ENCODE measurements at places on chromosomes 3 and 15.

- DNase-seq, result no peak
These were observed 790 bp upstream of the SRGAP3 start for GRCh38 chr3:9250236-9250635.

DNA sequence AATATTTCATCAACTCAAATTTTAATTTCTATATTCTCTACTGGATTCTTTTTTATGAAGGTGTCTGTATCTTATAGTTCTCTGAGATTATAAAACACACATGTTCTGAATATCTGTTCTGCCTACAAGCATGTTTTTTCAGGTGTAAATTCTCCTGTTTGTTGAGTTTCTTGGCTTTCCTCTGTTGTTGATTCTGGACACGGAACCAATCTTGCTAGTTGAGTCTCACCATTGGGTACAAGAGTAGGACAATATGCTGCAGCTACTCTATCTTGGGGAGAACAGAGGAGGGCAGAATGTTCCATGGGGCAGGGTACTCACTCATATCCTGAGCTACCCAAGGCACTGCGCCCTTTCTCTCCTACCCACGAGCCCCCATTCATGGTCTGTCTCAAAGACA lies 104.9 kb downstream of the GREM1 start:
- DNase-seq, result no peak

DNA sequence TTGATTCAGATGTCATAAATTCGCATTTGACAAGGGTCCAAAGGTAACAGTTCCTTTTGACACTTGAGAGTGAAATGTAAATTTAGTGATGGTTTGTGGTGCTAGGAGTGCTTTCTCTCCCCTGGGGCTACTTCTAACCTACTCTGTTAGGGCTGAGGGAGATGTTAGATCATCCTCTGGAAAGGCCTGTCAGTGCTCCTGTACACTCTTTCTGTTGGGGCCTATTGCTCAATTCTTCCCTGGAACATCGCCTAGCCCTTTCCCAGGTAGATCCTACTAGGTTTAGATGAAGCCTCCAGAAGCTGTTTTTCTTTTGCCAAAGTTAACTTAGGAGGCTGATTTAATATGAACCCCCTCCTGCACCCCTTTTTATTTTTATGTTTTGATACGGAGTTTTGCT lies 1.4 kb downstream of the PCCB start:
- DNase-seq, result peak; percentile 63

DNA sequence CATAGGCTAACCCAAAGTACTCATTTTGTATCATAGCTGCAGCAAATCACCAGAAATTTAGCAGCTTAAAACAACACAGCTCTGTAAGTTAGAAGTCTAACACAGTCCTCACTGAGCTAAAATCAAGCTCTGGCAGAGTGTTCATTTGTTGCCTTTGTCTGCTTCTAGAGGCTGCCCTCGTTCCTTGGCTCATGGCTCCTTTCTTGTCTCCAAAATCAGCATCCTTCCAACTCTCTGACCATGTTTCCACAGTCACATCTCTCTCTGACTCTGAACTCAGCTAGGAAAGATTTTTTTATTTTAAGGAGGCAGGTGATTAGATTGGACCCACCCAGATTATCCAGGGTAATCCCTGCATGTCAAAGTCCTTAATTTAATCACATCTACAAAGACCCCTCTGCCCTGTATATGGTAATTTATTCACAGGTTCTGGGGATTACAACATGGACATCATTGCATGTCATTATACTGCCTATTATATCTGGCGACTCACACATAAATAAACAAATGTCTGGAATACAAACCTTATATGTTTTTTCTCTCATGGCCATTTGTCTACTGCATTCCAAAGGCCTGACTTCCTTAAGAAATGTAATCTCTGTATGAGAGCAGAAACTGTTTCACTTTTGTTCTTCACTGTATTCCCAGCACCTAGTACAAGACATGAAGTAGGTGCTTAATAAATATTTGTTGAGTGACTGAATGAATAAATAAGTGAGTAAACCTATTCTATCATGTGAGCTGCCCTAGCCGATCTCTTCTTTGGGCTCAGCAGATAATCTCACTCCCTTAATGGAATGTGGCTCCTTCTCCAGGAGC lies 15.1 kb upstream of the UACA start:
- DNase-seq, result peak; percentile 77

DNA sequence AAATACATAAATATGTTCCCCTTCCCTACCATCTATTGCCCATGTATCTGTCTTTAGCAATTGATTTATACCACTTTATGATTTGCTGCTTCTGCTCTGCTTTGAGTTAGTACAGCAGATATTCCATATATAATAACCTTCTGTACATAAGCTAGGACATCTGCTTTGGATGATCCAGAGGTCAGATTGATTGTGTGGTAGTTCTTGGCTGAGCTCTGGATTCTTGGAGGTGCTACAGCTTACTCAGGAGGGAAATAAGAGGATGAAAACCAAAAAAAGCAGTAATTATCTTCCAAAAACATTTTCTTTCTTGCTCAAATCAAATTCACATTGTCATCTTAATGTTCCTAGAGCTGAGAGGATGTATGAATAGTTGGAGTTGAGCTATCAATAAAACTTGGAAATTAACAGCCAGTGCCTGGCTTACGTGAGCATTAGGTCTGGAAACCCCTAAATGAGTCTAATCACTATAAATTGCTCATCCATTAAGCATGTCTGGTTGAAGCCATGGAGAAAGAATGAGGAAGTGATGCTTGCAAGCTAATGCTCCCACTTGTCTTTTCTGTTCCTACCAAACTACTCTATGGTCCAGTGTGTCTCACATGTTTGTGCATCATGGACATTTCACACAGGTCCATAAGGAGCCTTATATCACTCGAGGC lies 36.3 kb upstream of the TMEM42 start:
- DNase-seq, result peak; percentile 87

DNA sequence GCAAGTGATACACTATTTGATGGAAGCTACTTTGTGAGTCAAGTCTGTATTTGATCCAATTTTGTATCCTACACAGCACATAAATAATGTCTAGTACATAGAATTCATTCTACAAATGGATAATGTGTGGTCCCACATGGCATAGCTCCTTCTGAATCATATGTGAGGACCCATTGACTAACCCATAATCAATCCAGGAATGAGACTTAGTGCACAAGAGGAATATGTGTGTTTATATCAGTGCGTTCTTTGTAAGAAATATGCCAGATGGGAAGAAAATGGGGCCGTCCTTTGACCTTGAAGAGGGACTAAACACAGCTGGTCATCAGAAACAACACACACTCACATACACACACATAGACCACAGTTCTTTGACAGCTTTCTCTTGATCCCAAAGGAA lies 282.7 kb upstream of the SEMA6D start:
- DNase-seq, result no peak

GRCh38 chr3:156803952-156804741 lies 22.0 kb upstream of the LEKR1 start:
- DNase-seq, result no peak

- DNase-seq, result peak; percentile 29
These were observed 6.5 kb downstream of the PSMD2 start for GRCh38 chr3:184305577-184305976.

- DNase-seq, result no peak
These were observed 119.4 kb upstream of the ARPP21 start for GRCh38 chr3:35519936-35520335.

DNA sequence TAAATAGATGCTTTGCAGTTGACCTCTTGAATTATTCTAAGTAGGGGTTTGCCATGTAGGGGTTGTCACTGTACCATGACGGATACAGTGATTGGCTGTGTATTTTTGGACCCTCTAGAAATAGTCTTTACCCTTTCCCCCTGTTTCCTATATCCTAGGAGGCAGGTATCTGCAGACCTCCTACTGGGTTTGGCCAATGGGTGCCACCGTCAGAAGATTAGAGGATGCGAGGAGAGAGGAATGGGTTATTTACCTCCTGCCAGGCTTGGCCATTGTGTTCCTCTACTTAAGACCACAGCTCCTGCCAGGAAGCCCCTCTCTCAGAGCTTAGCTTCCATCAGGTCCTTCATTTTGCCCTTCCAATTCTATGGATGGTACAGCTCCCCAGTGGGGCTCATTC lies 40.2 kb upstream of the CLRN1 start:
- no peak for DNase-seq

DNA sequence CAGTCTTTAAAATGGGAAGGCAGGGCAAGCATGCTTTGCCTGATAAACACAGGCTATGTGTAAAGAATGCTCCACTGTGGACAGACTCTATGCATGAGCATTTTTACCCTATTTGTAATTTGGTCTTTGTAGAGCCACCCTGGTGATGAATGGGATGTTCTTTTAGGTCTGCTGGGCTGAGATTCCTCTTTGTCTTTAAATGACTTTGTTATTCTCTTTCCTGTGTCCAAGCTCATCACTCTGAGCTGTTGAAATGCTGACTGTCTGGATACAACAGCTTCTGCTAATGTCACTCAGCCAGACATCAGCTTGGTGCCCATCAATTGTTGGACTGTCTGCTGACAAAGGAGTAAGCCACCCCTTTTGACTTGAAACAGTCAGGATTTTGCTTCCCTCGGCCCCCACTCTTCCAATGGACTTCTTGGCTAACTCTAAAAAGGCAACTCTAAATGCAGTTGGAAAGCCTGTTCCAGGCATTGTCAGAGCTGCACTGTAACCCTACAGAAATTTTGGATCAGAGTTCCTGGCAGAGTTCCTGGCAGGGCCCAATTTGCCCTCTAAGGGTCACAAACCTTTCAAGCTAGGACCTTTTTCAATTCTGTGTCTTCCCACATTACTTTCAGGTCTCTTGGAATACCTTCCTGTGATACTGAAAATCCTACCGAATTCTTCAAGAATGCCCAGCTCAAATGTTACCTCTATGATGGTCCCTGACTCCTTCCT lies 40.5 kb upstream of the EIF1B start:
- DNase-seq, result no peak

DNA sequence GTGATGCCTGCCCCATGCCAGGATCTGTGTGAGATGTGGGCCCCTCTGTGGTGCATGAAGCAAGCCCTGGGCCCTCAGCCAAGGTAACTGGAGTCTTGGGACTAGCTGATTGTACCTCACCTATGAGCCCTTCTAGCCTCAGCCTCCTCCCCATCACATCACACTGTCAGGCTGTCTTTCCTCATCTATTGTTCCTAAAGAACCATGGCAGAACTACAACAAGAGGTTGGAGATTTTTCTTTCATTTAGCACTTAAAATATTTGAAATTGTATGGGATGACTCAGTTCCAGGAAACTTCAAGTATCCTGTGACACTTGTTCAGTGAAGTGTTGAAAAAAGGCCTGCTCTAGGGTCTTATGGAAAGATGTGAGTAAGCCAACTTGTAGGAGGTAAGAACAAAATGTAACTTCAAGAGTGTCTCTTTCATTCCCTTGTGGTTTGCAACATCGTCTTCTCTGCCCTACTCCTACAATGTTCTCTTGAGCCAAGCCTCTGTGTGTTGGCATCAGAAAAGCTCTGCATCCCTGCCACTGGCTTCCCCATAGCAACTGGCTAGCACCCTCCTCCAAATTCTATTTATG lies 58.7 kb upstream of the TIPARP start:
- peak; percentile 51 for DNase-seq

GRCh38 chr3:187211532-187212195 lies 14.4 kb downstream of the RTP1 start:
- DNase-seq, result peak; percentile 65

DNA sequence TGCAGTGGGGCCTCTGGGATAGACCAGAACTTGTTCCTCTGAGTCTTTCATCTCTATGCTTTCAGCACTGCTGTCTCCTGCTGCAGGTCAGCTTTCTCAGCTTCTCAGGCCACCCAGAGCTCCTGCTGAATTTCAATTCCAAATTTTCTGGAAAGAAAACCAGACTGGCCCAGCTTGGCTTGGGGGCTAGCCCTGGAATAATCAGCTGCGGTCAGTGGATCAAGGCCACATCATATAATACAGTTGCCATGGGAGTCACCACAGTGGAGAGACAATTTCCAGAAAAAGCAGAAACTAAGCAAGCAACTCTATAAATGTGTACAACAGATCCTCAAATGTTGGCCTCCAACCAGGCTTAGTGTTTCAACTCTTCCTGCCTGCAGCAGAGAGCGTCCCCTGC lies 91.1 kb upstream of the SLC24A5 start:
- no peak for DNase-seq

GRCh38 chr15:84961114-84961452 lies 20.6 kb upstream of the PDE8A start:
- DNase-seq, result peak; percentile 66

- no peak for DNase-seq
These were observed 9.5 kb upstream of the FSTL1 start for GRCh38 chr3:120460181-120460790.

DNA sequence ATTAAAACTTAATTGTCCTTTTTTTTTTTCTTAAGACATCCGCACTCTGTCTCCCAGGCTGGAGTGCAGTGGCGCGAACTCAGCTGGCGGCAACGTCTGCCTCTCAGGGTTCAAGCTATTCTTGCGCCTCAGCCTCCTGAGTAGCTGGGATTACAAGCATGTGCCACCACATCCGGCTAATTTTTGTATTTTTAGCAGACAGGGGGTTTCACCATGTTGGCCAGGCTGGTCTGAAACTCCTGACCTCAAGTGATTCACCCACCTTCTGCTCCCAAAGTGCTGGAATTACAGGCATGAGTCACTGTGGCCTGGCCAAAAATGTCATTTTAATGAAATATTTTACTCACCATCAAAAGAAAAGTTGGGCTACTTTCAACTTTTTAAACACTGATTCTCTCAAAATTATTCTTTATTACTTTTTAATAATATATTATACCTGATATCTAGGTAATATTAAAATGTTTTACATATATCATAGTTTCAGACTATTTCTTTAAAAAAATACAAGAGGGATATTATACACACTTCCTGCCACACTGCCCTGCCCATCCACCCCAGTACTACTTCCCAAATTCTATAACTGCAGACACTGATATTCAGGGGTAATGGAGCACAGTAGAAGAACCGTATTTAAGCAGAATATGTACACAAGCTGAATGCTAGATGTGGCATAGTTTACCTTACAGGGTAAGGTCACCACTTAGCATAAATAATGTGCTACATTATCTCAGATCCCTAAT lies 723.9 kb upstream of the ZNF385D start:
- no peak for DNase-seq

DNA sequence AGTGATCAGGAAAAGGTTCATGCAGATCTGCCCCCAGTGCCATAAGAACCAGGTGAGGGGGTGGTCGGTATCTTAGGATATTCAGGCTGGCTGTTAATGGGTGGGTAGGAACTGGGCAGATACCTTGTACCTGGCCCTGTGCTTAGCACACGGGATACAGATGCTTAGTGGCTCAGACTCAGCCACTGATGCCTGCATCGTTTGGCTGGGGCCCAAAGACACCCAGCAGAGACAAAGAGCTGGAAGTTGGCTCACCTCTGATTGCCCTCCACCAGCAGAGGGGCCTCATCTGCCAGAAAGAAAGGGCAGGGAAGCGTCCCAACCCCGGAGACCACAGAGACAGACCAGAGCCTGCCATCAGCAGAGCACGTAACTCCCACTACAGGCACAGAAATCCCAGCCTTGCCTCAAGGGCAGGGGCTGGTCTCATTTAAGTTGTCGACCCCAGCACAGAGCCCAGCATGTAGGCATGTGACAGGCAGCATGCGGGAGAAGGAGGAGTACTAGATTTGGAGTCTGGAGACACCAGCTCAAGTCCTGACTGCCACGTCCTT lies 64.1 kb upstream of the SLC6A1 start:
- DNase-seq, result no peak

GRCh38 chr3:3851621-3852323 lies 52.5 kb downstream of the LRRN1 start:
- no peak for DNase-seq
